DND-41 (cell line): ENCODE measurements at places on chromosomes 4 and X.

- no peak for DNase-seq
Measured at GRCh38 chr4:78517050-78517652, 34.4 kb upstream of the ANXA3 start.

GRCh38 chrX:5145957-5146356 lies 1082.7 kb downstream of the NLGN4X start:
- no peak for DNase-seq

- no peak for DNase-seq
Measured at GRCh38 chr4:105191621-105192210, 45.0 kb downstream of the TET2 start.

GRCh38 chrX:6813836-6814370 lies 279.0 kb upstream of the VCX3A start:
- peak; percentile 26 for DNase-seq

GRCh38 chr4:52551487-52551886 lies 107.6 kb downstream of the USP46 start:
- no peak for DNase-seq

DNA sequence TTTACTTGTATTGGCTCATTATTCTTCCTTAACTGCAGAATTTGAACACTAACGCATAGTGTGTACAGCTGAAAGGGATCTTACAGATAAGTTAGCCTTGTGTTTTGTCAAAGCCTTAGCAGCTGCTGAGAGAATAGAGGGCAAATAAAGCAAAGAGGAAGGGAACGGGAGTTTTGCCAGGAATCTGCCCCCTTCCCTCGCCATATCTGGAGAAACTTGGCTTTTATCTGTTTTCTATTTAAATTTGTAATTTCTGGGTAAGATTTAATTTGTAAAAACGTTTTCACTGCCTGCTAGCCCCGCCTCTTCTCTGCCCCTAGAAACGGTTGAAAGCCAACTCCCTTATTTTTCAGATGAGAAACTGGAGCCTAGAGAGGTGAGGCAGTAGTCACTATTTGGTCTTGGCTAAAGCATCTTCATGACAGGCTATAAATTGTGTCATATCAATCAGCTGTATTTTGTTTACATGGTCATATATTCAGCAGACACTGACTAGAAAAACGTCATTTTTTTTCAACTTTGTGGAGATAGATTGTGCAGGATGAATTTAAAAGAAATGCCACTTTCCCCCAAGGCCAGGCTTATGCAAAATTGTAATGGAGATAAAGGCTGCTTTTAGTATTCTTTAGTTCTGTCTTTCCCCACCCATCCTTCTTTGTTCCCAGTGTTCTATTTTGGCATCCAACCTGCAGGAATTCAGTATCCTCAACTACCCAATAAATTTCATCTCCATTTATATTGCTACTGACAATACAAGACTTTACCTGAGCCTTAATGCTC lies 319.4 kb downstream of the SH2D1A start:
- no peak for DNase-seq

DNA sequence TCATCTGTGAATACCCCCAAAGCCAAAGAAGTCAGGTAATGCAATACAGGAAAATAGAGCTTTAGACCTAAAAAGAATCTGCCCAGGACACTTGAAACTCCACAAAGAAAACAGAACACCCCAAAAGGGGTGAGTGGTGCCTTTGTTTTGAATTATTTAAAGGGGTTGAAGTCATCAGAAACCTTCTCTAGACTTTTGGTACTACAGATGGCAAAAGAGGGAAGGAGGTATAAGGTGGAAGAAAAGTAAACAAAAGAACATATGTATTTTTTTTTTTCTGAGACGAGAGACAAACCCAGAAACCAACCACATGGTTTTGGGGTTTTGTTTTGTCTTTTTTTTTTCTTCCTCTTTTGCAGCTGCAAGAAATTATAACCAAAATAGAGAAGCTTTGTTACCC lies 1477.8 kb downstream of the C4orf33 start:
- DNase-seq: no peak

GRCh38 chrX:37349221-37350033 lies at the start of gene PRRG1:
Gene PRRG1 (plus strand): TSS chrX:37349364. CDS start chrX:37406250, 56,886 bp downstream.
- no peak for DNase-seq

- no peak for DNase-seq
Measured at GRCh38 chr4:8276358-8277240, 7.0 kb downstream of the HTRA3 start.

- DNase-seq: no peak
Measured at GRCh38 chr4:148852092-148852699, 410.0 kb upstream of the NR3C2 start.

DNA sequence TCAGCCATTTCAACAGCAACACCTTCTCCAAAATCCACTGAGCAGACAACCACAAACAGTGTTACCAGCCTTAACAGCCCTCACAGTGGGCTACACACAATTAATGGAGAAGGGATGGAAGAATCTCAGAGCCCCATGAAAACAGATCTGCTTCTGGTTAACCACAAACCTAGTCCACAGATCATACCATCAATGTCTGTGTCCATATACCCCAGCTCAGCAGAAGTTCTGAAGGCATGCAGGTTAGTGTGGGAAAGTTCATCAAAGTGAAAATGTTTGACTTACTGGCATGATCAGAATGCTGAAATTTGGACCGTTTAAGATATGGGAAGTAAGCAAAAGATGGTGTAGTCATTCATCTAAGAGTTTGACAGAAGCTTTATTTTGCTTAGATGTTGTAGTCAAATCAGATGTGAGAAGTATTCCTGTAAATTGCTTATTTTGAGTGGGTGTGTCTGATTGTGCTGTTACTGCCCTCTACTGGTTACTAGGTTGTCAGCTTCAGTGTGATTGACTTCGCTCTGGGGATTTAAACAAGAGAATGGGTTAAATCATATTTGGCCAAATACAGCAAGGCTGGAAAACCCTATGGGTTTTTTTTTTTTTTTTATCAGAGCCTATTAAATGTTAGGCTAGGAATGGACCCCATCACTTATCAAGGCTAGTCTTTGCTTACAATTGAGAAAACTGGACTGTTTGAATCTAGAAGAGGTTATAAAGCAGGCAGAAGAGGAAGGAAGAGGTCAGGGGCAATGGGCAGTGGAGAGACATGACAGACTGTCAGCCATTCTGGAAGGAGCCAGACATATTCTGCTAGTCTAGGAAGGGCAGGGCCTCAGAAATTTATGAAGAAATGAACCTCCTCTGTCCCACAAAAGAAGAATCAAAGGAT lies 130.3 kb downstream of the DIPK2B start:
- DNase-seq: peak; percentile 16

DNA sequence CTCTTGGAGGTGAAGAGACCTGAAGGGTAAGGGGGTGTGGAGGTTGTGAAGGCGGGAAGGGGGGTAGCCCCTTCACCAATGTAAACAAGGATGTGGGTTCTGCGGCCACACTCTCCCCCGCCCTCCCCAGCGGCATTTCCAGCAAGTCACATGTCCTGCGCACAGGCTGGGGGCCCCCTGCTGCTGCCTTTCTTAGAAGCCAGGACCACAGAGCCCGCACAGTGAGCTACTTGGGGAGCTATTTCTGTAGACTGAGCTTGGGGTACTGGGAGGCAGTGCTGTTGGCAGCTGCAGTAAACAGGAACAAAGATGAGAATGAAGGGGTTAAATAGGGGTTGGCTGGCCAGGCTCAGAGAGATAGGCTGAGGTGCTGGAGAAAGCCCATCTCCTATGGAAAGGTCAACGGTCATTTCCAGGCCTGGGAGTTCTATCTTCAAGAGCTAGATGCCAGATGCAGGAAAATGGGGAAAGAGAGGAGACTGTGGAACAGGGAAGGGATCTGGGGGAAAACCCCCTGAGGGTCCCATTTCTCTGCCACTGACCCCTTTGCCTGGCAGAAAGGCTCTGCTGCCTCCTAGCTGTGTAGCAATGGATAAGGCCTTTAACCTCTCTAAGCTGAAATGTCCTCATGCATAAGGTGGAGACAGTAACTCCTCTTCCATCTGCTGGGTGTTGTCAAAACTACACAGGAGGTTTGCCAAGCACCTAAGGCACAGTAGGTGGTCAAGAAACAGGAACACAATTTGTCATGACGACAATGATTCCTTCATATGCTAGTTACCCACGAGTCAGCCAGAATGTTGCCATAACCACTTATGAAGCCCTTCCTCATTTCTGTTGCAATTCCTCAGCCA lies 18.5 kb upstream of the PIM2 start:
- DNase-seq: peak; percentile 90

DNA sequence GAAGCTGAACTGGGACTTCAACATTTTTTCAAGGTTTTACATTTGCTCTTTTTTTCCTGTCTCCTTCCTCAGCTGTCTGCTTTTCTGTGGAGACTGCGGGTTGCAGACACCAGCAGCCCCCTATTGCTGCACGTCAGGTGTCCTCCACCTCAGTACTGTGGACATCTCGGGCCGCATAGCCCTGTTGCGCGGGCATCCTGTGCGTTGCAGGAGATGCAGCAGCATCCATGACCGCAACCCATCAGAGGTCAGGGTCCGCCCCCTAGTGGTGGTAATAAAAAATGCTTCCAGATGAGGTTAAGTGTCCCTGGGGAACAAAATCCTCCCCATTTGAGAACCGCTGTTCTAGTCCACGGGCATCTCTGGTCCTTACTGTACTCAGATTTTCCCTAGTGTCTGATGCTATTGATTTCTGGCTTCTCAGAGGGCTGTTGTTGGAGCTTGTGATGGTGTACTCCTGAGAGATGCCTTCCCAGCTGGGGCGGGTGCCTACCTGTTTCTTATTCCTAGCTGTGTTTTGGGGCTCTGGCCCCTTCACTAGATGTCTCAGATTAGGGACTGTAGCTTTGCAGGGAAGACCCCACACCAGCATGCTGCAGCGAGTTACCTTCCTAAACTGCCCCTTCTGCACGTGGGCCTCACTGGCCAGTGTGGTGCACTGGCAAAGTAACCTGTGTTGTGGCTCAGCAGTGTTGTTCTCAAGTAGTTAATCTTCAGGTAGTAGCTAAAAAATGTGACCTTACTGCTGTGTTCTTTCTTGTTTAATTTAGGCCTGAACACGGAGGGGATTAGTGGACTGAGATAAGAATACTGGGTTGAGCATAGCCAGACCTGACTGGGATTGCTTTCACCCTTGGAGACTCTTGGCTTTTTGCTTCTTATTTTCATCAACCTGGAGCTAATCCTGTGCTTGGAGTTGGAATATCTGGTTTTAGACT lies 28.2 kb downstream of the NSD2 start:
- peak; percentile 68 for DNase-seq

DNA sequence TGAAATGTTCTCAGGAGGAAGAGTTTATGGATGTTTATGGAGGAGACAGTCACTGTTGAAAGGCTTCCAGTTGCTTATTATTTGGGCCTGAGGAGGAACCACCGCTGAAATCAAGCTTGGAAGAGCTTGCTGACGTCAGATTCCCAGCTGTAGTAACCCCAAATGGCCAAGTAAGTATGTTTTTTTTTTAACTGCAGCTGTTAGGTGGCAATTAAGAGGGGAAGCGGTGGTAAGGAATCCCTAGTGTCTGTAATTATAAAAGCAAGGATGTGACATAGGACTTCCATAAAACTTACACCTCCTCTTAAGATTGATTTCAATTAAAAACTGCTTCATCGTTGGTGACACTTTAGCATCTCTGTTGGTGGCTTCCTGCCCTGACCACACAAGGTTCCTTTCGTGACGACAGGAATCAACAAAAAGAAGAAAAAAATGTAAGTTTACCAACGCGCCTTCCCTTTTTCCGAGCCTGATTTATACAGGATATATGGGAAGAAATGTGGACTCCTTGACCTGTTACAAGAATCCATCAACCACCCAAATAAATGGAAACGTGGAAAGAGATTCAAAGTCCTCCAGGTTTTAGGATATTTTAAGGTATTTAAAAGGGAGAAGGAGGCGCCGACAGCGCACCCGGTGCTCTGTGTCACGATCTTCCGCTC lies 884 bp downstream of the RELL1 start:
- peak; percentile 43 for DNase-seq

DNA sequence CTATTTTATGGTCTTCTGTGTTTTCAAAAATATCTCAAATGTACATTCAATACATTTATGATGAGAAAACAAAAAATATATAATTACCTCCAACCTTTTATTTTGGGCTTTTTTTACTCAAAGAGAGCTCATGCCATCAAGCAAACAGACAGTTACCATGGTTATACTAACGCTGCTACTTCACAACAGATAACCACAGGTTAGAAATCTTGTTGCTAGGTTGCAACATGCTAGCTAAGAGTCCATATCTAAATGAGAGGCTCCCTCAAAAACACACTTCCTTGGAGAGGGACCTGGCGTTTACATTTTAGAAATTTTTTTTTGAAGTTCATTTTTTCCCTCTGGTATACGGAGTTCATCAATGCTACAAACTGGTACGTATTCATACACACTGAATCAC lies 44.3 kb downstream of the TBC1D9 start:
- no peak for DNase-seq

DNA sequence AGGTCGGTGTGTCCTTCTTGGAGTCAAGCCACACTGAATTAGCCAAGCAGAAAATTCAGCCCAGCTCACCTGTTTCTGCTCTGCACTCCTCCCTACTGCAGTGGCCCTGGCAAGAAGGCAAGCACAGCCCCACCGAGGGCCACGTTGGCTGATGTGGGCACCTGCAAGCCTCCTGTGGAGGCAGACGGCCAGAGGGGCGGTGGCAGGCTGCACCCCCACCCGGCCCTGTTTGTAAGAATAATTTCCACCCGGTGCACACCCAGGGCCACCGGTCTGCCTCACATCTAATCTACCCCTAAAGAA lies 18.8 kb downstream of the PPP2R2C start:
- DNase-seq: no peak

DNA sequence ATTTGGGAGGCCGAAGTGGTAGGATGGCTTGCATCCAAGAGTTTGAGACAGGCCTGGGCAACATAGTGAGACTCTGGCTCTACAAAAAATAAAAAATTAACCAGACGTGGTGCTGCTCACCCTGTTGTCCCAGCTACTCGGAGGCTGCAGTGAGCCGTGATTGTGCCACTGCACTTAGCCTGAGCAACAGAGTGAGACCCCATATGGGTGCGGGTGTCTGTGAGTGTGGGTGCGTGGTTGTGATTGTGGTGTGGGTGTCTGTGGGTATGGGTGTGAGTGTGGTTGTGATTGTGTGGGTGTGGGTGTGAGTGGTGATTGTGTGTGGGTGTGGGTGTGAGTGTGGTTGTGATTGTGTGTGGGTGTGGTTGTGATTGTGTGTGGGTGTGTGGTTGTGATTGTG lies 114.6 kb downstream of the UBE2K start:
- DNase-seq: no peak

DNA sequence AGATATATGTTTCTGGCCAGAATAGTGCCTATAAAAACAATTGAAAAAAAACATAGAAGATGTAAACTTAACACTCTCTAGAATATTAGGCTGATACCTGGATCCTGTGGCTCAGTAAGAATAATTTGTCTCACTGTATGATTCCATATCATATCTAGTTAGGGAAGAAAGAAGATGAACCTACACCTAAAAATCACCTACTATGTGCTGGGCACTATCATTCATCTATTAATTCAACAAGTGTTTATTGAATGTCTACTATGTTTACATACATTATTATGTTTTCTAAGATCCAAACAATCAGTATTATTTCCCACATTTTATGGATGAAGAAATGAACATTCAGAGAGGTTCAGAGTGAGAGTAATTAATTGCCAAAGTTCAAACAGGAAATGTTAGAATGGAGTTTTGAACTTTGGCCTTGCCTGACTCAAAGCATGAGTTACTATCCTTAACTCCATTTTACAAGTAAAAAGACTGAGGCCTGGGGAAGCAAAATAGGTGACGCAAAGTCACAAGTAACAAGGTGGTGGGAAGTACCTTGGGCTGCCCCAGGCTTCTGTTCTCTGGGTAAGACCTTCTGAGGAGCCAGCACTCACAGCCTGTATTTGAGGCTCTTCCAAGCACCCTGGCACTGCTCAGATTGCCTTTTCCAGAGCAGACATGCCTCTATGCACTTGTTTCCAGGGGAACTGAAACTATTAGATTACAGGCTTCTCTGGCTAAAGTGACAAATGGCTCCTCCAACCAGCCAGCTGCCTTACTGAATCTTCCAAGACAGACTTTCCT lies 111.1 kb upstream of the ACSL4 start:
- DNase-seq: no peak
